ENCODE measurements at places on chromosomes 6 and 20.

GRCh38 chr6:8481727-8482126, 46.4 kb upstream of the SLC35B3 start:
- DNase-seq: no peak

GRCh38 chr6:12233693-12234571, 56.2 kb upstream of the EDN1 start:
- DNase-seq: peak; percentile 32

GRCh38 chr6:112986321-112986720, 639.2 kb downstream of the RFPL4B start:
- DNase-seq: no peak

DNA sequence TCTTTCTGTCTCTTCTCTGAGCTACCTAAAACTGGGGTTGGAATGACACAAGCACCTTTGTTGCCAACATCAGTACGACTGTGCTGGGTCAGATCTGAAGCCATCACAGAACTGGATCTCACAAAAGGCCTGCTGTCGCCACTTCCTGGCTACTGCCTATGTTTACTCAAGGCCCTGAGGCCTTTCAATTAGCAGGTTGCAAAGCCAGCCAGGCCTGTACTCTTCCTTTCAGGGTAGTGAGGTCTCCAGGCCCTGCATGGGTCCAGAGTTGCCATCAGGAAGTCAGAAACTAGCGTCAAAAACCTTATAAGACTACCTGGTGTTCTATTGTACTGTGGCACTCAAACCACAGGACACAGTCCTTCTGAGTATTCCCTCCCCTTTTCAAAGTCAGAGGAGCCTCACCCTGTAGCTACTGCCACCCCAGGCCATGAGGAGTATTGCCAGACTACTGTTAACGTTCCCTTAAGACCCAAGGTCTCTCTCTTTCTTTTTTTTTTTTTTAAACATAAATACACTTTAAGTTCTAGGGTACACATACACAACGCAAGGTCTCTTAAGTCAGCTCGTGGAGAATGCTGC, 937.4 kb upstream of the GJE1 start:
- DNase-seq: no peak

- DNase-seq: no peak
These were observed 60.1 kb downstream of the SLX4IP start for GRCh38 chr20:10495173-10495572.

- DNase-seq: no peak
These were observed 267.1 kb upstream of the SGK1 start for GRCh38 chr6:134584847-134585516.

DNA sequence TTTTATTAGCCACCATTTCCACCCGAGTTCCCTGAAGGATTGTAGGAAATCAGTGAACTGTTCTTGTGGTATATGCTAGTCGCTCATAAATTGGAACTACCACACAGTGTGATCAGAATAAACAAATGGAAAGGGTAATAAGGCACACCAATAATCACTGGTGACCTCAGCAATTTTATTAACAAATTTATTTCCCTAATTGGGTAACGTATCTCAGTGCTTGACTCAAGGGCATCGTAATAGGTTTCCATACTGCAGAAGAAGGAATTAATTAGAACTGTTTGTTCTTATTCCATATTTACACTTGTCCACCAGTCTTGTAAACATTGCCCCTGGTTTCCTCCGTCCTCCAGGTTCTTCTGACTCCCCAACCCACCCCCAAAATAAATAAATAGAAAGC, 10.0 kb upstream of the UQCC2 start:
- no peak for DNase-seq

- no peak for DNase-seq
These were observed 597.1 kb downstream of the EPHA7 start for GRCh38 chr6:92822222-92822621.

GRCh38 chr6:5771211-5771610, 235.5 kb downstream of the NRN1 start:
- DNase-seq: no peak

DNA sequence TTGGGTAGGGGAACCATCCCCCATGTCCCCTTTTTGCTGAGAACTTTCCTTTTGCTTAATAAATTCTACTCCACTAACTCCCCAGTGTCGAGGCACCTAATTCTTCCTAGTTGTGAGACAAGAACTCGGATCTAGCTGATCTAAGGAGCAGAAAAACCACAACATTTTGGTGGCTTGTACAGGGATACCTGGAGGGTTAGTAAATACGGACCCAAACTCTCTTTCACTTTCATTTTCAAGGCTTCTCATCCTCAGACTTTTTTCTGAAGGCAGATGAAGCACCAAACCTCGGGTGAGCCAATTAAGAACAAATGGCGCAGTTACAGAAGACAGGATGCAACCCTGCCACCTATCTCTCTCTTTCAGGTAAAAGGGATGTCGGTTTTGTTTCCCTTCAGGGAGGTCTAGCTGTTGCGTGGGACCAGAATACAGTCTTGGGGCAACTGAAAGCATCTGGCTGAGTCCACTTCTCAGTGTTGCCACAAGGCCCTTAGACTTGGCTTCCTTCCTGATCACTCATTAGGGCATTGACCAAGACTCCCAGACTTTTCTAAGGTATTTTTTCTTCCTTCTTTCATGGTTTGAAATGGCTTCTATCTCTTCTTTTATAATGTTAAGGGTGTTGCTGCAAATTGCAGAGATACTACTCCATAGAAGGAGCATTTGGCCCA, 11.1 kb upstream of the HTR1B start:
- no peak for DNase-seq

- no peak for DNase-seq
These were observed 29.1 kb downstream of the HECA start for GRCh38 chr6:139164001-139164400.

GRCh38 chr20:32519381-32519730, 65.8 kb downstream of the NOL4L start:
- DNase-seq: no peak

DNA sequence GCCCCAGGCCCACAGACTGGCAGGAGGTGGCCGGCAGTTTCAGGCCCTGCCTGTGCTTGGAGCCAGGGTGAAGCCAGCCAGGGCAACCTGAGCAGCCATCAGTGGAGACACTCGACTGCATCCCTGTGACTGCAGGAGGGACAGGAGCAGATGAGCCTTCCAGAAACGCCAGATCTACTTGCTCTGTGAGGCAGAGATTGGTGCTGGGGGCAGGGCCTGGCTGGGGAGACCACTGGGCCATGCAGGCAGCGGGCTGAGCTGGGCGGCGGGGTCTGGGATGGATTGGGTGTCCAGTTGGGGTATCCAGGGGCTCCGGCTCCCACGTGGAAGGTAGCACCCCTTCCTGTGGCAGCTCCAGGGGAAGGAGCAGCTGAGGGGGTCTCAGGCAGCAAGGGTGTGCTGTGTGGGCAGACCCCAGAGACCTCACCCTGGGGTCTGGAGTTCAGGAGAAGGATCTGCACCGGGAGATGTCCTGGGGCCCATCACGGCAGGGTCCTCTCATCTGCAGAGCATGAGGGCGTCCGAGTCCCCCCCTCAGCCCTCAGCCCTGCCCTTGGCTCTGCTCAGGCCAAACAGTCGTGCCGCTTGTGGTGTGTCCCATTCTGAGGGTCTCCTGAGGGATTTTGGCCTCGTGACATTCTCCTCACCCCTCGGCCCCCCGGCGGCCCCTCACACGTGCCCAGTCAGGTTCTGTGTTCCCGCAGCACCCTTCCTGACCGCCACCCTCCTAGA, 334.9 kb downstream of the TAF4 start:
- DNase-seq: no peak

- no peak for DNase-seq
These were observed 14.8 kb upstream of the SERPINB9 start for GRCh38 chr6:2917801-2918445.

DNA sequence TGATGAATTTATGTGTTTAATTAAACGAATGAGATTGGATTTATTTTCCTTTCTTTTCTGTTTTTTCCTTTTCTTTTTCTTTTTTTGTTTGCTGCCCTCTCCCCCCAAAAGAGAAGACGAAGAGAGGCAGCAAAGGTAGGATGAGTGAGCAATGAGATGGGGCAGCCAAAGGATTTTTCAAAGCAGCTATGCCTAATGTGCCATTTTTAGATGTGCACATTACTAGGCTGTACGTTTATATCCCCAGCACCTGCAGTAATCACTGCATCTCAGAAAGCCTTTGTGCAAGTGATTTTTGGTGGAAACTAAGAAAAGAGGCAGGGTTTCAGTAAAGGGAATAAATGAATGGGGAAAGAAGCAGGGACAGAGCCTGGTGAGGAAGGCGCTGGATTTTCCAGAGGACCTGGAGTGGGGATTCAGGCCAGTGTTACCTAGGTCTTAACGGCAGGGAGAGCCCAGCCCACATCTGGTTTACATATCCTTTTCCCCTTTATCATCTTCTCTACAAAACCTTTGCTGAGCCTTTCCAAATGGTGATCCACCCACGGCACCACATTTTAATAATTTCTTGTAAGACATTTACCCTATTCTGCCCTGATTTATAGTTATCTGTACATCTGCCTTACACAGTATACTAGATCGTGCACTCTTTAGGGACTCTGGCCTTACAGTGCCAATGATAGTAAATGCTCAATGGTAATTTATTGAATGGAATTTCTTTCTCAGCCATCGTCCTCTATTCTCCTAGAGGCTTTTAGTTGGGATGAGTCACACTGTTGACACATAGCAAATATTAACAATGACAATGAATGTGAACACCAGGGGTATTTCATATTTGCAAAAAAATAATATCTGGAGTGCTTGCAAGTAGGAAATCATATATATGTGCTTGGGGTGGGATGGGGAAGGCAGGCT, 38.3 kb upstream of the ATXN1 start:
- no peak for DNase-seq

DNA sequence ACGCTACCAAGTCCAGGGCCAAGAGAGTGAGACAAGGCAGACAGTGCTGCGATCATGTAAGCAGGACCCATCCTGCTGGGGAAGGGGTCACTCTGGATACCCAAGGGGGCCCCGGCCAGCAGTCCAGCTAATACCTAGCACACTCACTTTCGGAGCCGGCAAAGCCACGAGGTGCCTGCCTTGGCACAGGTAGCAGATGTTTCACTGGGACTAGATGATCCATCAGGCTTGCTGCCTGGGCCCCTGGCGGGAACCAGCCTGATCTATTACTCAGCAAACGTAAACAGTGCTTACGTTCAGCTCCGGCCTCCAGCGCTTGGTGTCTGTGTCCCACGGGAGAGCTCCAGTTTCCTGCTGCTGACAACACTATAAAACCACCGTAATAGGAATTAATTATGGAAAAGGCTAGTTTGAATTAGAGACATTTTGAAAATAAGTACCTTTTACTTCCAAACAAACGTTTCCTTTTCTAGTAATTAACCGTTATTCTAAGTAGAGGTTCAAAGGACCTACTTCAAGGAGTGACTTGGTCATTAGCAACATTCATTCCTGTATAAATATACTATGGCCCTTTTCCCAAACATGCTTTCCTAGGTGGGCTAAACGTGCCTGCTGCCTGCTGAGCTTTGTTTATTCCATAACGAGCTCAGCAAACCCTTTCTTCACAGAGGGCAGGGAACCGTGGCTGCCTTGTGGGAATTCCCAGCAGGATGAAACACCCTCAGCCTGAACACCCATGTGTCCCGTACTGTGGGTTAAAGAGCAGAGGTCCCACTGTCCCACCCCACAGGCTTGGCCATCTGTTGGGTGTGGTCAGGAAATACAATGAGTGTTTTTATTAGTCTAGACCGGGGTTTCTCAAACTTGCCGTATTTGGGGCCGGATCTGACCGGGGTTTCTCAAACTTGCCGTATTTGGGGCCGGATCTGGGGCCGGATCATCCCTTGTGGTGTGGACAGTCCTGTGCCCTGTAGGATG, 18.4 kb downstream of the SLC22A23 start:
- DNase-seq: peak; percentile 94

DNA sequence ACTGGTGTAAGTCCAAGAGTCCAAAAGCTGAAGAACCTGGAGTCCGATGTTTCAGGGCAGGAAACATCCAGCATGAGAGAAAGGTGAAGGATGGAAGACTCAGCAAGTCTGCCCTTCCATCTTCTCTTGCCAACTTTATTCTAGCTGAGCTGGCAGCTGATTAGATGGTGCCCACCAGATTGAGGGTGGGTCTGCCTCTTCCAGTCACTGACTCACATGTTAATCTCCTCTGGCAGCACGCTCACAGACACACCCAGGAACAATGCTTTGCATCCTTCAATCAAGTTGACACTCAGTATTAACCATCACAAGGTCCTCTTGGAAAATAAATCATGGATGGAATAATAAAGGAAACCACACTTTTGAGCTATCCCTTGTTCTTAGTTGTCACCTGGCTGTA, 121.2 kb downstream of the MAP3K7 start:
- no peak for DNase-seq

- DNase-seq: no peak
These were observed 52.6 kb upstream of the PDE7B start for GRCh38 chr6:135798751-135799515.
